Activated CD8-positive, alpha-beta memory T cell treated with anti-CD3 and anti-CD28 coated beads for 48 hours (primary cell): ENCODE measurements at places on chromosomes 2 and 18.

DNA sequence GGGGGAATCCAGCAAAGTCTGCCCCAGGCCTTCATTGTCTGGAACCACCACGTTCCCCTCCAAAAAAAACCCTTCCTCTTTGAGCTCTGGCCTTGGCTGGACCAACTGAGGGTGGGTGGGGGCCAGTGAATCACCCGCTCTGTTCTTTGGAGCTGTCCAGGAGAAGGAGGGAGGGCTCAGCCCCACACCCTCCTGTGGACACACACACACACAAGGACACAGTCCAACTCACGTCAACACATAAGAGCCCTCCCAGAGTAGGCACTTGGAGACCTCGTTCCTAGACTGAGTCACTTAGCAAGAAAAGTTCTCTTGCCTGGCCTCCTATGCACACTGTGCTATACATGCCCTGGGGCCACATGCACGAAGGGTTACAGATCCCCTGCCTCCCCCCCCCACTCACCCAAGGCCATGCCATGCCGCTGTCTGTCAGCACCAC, 1.2 kb upstream of the TNS1 start:
- DNase-seq, result no peak

DNA sequence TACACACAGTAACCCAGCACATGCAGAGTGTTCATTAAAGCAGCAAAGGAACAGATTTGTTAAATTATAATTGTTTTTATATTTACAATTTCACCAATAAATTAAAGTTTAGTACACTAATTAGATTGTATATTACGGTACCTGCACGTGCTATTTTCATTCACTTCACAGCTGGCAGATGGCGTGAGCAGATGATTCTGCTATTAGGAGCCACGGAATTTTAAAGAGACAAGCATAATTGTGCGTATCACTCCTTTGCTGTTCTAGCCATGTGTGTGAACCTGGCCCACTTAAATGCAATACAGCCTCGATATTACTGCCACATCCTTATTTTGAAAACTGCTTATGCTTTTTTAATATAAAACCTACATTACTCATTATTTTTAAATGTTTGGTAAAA, 332.8 kb upstream of the SOX11 start:
- DNase-seq, result no peak

GRCh38 chr2:177905640-177906039, 166.9 kb downstream of the PDE11A start:
- no peak for DNase-seq

DNA sequence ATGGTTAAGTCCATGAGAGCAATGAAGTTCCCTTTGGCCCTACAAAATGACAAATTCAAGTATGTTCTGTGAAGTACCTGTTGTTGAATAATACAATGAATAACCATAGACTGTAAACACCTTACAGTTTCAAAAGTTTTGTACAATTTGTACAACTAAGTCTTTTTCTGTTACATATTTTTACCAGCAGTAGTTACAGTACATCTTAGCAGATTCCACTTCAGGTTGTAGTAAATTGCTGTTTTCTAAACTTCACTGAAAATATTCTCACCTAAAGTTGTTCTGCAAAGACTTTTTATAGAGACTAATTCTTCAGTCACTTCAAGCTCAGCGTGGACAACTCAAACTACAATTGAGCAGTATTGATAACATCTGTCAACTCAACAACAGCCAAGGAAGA, 28.7 kb downstream of the LNPK start:
- DNase-seq, result no peak

- DNase-seq, result no peak
These were observed 4.9 kb downstream of the ZAP70 start for GRCh38 chr2:97718051-97718882.

DNA sequence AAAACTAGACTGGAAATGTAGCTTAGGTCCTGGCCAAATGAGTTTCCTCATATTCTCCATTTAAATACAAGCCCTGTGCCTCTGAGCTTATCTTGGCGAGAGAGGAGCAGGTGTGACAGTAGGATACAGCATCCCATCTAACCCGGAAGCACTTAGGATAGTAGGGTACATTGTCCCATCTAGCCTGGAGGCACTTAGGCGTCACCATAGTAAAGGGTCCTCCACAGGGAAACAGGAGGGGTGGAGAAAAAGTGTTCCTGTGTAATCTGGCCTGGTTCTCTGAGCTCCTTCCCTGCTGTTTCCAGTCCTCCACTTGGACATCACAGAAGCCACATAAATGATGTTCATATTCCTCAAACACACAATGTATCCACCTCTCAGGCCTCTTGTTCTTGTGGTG, 301.4 kb downstream of the GALR1 start:
- DNase-seq, result no peak

DNA sequence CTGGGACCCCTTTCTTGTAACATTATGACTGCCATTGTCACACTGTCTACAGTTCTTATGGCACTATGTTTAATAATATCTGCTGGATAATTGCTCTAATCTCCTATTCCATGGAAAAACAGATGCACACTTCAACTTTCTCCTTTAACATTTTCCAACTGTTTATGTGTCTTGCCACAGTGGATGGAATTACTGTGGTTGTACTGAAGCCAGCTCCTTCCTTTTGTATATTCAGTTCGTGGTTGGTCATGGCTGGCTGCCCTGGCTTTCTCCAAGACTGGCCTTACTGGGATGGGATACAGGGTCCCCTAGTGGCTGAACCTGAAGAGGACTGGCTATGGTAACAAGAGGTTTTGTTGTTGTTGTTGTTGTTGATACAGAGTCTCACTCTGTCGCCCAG, 113.9 kb downstream of the SS18 start:
- no peak for DNase-seq

- DNase-seq, result no peak
These were observed 104.0 kb downstream of the HIBCH start for GRCh38 chr2:190215620-190216019.

DNA sequence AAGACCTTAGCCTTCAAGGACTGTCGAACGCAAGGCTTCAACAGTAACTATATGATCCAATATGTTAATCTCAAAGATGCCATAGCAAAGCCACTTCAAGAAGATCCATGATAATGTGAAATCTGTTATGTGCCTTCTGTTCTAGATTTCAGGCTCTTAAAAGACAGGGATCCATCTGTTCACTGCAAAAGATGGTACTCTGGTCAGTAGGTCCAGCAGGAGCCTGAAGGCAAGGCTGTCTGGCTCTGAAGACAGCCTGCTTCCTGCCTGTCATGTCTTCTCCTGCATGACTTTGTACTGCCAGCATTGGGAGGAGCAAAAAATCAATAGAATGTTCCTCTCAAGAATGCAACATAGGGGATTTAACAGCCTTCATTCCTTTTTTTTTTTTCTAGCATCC, 270.8 kb upstream of the PARD3B start:
- DNase-seq, result no peak

- no peak for DNase-seq
These were observed 148.1 kb downstream of the ACKR3 start for GRCh38 chr2:236717729-236718128.
